ENCODE measurements at places on chromosomes 6 and 20. TPM values are rescaled to one million over a fixed set of nuclear protein-coding genes. Genes with fewer than 3 reads are reported as not detected.

GRCh38 chr6:30350524-30350923, 5.6 kb downstream of the RPP21 start:
- peaks cover 10% of the 10 kb centered on the region for H3K36me3 ChIP-seq
- H3K4me3 ChIP-seq = no peak overlapping the region
- no peaks in the 10 kb centered on the region for H3K27me3 ChIP-seq
- H3K4me1 ChIP-seq = peaks cover 6% of the 10 kb centered on the region
- H3K27ac ChIP-seq = no peak overlapping the region
- DNase-seq = no peak

- no peak overlapping the region for H3K4me3 ChIP-seq
- no peaks in the 10 kb centered on the region for H3K4me1 ChIP-seq
- no peaks in the 10 kb centered on the region for H3K36me3 ChIP-seq
- no peaks in the 10 kb centered on the region for H3K27me3 ChIP-seq
- no peak for DNase-seq
These were observed 266.4 kb downstream of the SAMD5 start for GRCh38 chr6:147774856-147775255.

DNA sequence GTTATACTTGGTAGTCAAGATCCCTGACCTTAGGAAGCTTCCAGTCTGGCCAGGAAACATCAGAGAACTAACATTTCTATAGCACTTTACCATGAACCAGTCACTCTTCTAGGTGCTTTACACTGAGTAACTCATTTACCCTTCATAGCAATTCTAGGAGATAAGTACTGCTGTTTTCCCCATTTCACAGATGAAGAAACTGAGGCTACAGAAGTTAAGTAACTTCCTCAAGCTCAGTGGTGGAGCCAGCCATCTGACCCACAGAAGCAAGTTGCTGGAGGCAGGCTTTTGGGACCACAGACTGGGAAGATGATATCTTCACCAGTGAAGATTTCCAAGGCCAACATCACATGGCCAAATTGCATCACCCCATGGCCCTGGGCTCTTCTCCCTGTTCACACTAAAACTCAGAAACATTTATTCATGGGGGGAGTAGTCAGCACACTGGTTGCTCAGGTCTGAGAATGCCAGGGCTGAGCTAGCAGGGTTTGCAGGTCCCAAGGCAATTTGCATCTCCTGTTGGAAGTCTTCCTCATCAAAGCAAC, 70.3 kb downstream of the UNC5CL start:
- no peaks in the 10 kb centered on the region for H3K4me1 ChIP-seq
- H3K4me3 ChIP-seq = no peak overlapping the region
- DNase-seq = no peak
- peaks cover 3% of the 10 kb centered on the region for H3K27me3 ChIP-seq
- no peak overlapping the region for H3K27ac ChIP-seq

DNA sequence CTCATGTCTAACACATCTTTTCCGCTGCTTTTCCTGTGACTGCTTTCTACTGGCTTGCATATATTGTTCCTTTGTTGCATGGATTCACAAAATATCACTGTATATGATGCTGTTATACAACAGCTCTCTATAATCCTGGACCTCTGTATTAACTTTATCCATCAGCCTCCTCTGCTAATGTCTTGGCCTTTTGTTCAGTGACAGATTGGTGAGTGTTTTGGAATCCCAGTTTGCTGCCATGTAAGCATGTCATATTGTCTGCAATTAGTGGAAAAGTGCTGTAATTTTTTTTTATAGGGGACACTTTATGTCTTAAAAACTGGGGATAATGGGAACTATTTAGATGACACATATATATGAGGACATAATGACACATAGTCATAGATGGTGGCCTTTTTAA, 3.0 kb downstream of the RIMS1 start:
- no peak overlapping the region for H3K4me3 ChIP-seq
- H3K4me1 ChIP-seq = no peaks in the 10 kb centered on the region
- peaks cover 3% of the 10 kb centered on the region for H3K27me3 ChIP-seq
- no peaks in the 10 kb centered on the region for H3K36me3 ChIP-seq
- H3K27ac ChIP-seq = no peak overlapping the region

Gene SLC22A7
- total RNA-seq = not detected

GRCh38 chr6:77021232-77021631, 442.1 kb downstream of the HTR1B start:
- H3K27ac ChIP-seq = no peak overlapping the region
- H3K27me3 ChIP-seq = no peaks in the 10 kb centered on the region
- H3K4me3 ChIP-seq = no peak overlapping the region
- no peaks in the 10 kb centered on the region for H3K36me3 ChIP-seq
- DNase-seq = no peak

- H3K4me1 ChIP-seq = no peaks in the 10 kb centered on the region
- no peak overlapping the region for H3K27ac ChIP-seq
These were observed 977 bp downstream of the MEI4 start for GRCh38 chr6:77653816-77654215.

Gene SLC17A1
- 0.27 TPM for total RNA-seq

- peaks cover 19% of the 10 kb centered on the region for H3K4me1 ChIP-seq
- no peaks in the 10 kb centered on the region for H3K36me3 ChIP-seq
- DNase-seq = no peak
- no peaks in the 10 kb centered on the region for H3K27me3 ChIP-seq
- H3K27ac ChIP-seq = no peak overlapping the region
These were observed 151.5 kb downstream of the CFAP61 start for GRCh38 chr20:20203784-20204183.

DNA sequence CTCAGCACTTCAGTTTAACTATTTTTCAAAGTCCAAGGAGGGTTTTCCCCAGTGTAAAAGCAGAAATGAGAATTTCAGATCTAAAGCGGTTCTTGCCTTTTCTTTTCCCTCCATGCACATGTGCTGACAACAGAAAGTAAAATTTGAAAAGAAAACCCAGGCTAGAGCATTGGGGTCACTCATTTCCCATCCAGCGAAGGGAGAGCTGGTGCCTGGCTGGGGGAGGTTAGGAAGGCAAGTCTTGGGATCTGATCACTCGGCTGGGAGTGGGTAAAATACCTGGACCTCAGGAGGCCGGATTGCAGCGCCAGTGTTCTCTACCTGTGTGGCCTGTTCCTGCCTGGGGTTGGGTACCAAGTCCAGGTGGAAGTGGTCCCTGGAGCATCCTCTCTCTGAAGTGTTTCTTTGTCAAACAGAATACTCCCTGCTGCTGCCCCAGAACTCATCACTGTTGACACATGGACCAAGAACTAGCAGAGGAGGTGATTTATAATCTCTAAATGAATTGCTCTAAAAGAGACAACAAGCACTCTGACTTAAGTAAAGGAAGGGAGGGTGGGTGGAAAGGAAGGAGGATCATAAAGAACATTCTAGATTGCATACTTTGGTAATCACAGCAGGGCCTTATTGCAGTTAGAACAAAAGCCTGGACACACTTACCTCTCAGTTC, 136.0 kb downstream of the MTHFD1L start:
- no peak overlapping the region for H3K27ac ChIP-seq
- DNase-seq = no peak
- H3K4me3 ChIP-seq = no peak overlapping the region
- H3K36me3 ChIP-seq = no peaks in the 10 kb centered on the region
- H3K4me1 ChIP-seq = no peaks in the 10 kb centered on the region
- H3K27me3 ChIP-seq = no peaks in the 10 kb centered on the region

DNA sequence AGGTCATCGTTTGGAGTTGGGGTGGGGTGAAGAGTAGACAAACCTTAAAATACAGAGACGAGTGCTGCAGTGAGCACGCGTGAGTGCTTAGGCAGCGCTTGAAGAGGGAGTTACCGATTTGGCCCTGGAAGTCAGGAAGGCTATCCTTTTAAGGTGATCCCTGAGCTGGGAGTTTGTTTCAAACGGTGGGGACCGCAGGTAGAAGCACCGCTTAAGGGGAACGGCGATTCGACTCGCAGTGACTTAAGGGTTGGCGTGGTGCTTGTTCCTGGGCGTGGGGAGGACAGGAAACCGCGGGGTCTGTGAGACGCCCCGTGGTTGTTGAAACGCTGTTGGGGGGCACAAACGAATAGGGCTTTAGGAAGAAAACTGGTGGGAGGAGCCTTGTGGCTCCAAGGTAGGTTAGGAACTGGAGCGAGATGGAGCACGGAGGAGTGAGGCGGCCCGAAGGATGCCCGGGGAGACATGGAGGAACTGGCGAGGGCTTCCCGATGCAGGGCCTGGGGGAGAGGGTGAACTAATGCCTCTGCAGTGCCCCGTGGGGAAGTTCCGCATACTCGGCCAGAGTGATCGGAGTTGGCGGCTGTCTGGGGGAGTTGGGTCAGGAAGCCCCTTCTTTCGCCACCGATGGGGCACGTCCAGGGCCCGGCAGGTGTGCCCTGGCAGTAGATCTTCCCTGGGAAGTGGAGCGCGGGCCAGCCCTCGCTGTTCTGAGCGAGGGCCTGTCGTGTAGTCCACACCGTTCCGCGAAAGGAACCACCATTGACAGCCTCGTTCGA, 1.3 kb upstream of the CDYL start:
- H3K36me3 ChIP-seq = no peaks in the 10 kb centered on the region
- H3K4me3 ChIP-seq = peak overlapping the region; percentile 48
- peak; percentile 54 for DNase-seq
- no peaks in the 10 kb centered on the region for H3K27me3 ChIP-seq
- H3K4me1 ChIP-seq = peaks cover 10% of the 10 kb centered on the region
